ENCODE measurements at places on chromosomes 3 and 15.

GRCh38 chr15:83319771-83320170 lies 35.3 kb upstream of the BNC1 start:
- no peak for DNase-seq

DNA sequence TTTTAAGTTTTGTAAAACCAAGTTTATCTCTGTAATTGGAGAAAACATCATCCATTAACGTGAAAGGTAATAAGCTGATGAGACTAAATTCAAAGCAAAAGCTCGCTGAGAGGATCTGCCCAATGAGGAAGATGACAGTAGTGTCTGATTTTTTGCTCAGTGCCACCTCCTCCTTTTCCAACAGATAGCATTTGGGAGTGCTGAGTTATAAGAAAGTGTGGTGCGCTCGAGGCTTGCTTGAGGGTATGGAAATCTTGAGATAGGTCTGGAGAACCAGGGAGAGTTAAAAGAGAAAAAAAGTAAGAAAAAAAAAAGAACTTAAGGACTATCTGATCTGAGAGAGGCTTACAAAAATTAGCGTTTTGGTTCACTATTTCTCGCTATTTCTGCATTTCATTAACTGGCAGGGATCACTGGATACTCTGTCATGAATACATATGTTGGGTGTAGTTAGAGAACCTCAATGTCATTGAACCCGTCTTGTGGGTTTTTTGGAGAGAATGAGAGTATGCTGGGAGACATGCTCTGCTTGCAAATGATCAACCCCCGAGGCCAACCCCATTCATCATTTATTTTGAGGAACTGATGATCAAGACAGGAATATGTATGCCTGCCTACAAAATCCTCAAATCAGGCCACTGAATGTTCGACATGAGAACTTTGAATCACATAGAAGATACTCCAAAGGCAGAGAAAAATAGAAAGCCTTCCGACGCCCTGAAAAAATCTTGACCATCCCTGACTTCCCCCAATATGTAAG lies 973 bp upstream of the USP13 start:
- no peak for DNase-seq

GRCh38 chr15:78660584-78660983 lies 19.6 kb upstream of the CHRNB4 start:
- DNase-seq = no peak

- no peak for DNase-seq
These were observed 18.1 kb downstream of the DNAJB11 start for GRCh38 chr3:186588632-186589031.

DNA sequence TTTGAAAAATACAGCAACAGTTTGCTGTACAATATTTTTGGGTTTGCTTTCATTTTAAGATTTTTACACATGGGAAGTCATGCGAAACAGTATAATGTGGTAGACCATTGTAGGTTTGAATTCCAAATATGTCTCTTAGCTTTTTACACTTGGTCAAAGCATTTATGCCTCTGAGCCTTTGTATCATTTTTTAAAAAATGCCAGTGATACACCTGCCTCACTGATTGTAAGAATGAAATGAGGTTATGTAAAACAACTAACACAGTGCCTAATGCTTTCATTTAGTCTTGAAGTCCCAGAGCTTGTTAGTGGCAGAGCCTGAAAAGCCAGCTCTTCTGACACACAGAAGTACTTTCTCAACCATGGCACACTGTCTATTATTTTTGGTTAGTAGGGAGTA lies 202.0 kb downstream of the UBE2E2 start:
- no peak for DNase-seq

DNA sequence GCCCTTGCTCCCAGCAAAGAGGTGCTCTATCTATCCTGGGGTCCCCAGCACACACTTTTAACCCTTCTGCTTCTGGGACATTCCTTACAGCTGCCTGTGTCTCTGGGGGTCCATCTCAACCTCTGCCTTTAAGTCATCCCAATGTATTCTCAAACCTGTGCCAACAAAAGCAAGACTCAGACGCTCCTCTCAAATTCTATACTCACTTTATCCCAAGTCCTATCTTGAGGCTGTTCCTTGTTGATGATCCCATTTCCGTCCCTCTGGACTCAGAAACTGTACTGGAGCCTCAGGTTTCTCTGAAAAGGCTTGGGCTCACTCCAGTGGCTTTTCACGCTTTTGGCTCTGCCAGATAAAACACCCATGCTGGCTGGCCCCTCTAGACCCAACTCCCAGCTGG lies 69.7 kb downstream of the XXYLT1 start:
- DNase-seq = no peak

GRCh38 chr3:98727638-98728037 lies 35.5 kb upstream of the ST3GAL6 start:
- no peak for DNase-seq

- DNase-seq = no peak
These were observed 27.8 kb downstream of the KLHL6 start for GRCh38 chr3:183527428-183528379.

DNA sequence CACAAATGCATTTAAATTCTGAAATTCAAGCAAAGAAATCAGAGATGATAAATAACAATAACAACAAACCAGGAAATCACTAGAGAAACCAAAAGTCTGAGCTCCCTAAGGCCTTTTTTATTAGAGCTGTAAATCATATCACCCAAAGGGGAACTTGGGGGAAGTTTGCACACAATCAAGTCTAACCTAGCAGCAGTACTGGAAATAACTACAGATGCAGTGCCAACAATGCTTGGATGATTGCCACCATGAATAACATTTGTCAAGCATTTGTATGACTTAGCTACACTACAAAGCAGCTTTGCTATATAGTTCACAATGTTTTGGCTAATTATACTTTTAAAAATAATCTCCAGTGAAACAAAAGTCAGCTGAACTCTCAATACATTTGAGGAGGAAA lies 27.8 kb downstream of the SHQ1 start:
- DNase-seq = peak; percentile 38

DNA sequence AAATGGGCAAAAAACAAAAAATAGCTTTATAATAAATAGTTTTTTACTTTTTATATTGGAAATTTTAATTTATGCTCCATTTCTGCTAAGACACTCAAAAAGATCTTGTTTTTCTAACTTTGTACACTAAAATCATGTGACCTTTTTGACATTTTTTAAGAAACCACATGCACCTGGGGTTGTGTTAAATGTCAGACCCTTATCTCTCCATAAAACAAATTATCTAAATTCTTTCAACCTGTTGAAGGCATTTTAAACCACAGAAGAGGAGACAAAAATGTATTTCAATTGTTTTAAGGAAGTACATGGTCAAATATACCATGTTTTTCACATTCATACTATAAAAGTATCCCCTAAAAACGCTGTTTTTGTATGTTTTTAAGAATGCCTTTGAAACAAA lies 29.2 kb downstream of the IFT80 start:
- DNase-seq = no peak

- no peak for DNase-seq
These were observed 9.5 kb upstream of the RPLP1 start for GRCh38 chr15:69443032-69443611.

- no peak for DNase-seq
These were observed 63.2 kb downstream of the PDZRN3 start for GRCh38 chr3:73561494-73561893.
